ENCODE measurements at places on chromosomes 3 and 15.

- DNase-seq: no peak
Measured at GRCh38 chr3:104069114-104069513, 1297.6 kb upstream of the ALCAM start.

DNA sequence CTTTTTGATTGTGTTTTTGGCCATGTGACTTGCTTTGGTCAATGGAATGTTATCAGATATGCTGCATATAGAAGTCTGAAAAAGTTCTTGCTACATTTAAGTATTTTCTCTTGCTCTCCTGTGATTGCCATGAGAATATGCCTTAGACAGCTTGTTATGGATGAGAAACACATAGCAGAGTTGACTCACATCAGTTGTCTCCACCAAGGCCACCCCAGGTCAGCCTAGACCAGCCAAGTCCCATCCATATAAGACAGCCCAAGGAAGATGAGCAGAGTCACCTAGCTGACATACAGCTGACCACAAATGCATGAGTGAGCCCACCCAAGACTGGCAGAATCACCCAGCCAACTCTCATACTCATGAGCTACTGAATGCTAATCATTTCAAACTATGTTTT is 153.0 kb downstream of the THRB start:
- no peak for DNase-seq

- DNase-seq: no peak
Measured at GRCh38 chr3:162328649-162329048, 832.0 kb downstream of the OTOL1 start.

DNA sequence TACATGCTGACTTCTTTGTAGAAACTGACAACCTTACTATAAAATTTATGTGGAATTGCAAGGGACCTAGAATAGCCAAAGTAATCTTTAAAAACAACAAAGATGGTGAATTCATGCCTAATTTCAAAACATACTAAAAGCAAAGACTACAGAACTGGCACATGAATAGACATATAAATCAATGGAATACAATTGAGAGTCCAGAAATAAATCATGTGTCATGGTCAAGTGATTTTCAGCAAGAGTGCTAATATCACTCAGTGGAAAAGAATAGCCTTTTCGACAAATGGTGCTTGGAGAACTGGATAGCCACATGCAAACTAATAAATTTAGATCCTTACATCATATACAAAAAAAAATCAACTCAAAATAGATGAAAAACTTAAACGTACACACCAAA is 8.7 kb downstream of the IMPG2 start:
- no peak for DNase-seq

DNA sequence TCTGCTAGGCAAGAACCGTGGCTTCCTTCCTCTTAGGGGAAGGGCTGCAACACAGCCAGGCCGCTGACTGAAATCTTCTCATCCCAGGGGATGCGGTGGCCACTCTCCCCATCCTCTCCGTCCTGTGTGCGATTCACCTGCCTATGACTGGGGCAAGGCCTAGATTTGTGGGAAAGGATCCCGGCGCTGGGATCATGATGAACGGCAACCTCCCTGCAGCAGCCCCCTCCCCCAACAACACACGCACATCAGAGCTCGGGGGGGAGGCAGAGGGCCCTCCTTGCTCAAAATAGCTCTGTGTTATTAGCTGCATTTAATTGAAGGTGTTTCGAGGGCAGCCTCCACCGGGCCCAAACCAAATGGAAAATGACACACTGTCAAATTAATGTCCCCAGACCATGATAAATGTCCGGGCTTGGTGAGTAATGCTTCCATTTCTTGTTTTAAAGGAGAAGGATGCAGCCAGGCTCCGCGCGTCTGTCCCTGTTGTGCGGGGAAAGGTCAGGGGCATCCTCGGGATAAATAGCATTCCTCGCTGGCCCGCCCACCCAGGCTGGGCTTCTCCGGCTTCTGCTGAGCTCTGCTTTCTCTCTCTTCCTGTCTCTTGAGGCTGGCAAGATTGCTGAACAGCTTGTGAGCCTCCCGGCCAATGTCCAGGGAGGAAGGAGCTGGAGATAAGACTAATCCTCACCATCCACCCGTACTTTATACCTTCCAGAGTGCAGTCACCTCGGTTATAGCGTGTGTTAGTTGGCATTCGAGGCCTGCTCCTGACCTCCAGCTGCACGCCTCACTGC is 56.4 kb upstream of the TLE3 start:
- no peak for DNase-seq

GRCh38 chr3:189375532-189375931 is 203.8 kb downstream of the TPRG1 start:
- no peak for DNase-seq

- no peak for DNase-seq
Measured at GRCh38 chr3:15682561-15683185, 81.1 kb downstream of the BTD start.

DNA sequence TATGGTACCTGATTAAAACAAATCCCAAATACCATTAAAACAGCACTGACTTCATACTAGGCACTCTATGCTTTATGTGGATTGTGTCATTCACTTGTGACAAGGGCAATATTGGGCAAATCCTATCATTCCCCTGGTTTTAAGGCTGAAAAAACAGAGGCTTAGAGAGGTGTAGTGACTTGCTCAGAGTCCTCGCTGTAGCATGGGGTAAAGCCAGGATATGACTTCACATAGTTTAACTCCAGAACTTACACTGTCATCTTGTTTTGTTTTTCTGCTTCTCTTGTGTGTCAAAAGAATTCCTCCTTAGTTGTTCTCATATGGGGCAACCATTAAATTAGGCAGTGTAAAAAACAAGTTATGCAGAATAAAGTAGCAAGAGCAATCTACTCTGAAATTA is 40.3 kb upstream of the ICE2 start:
- no peak for DNase-seq

- DNase-seq: no peak
Measured at GRCh38 chr3:175399156-175399840, 540.2 kb downstream of the NAALADL2 start.

DNA sequence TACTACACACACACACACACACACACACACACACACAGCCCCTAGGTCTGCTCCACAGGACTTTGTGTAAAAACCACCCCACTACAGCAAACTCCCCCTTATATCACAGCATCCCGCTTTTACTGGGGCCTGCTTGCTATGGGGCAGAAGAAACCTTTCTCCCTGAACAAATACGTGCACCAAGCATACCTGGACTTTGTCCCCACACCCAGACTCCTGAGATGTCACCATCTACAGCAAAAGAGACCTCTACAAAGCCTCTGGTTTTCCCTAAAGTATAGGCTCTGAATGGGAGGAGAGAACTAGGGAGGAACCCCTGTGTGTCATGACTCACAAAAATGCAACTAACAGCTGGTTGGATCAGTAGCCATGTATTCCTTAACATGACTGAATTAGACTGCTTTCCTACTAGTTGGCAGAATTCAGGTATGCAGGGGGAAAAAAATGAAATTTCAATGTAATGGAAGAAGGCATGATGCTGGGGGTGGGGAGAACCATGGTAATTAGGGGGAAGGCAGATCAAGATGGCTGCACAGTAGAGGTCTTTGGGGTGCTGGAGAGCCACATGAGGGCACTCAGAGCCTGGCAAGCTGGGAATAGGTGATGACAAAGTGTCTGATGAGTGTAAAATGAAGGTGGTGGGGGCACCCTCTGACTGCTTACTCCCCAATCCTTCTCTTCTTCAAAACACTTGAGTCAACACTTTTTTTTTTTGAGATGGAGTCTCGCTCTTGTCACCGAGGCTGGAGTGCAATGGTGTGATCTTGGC is 45.9 kb downstream of the DAPK2 start:
- no peak for DNase-seq

GRCh38 chr3:151813799-151814198 is at the start of gene AADAC:
AADAC (plus strand) TSS chr3:151814116; CDS start chr3:151814163, 47 bp downstream.
- no peak for DNase-seq

DNA sequence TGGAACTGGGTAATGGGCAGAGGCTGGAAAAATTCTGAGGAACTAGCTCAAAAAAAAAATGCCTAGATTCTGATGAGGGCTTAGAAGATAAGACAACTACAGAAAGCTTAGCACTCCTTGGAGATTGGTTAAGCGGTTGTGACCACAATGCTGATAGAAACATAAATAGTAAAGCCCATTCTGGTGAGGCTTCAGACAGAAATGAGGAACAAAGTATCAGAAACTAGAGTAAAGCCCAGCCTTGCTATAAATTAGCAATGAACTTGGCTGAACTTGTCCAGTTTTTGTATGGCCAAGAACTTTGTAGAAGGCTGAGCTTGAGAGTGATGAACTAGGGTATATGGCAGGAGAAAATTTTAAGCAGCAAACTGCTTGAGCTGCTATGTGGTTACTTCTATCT is 25.4 kb downstream of the GOLGB1 start:
- no peak for DNase-seq

GRCh38 chr15:67154249-67154648 is 88.8 kb downstream of the SMAD3 start:
- DNase-seq: no peak

Measured in central memory CD4-positive, alpha-beta T cell (primary cell).